ENCODE measurements at places on chromosomes 2 and 18.

DNA sequence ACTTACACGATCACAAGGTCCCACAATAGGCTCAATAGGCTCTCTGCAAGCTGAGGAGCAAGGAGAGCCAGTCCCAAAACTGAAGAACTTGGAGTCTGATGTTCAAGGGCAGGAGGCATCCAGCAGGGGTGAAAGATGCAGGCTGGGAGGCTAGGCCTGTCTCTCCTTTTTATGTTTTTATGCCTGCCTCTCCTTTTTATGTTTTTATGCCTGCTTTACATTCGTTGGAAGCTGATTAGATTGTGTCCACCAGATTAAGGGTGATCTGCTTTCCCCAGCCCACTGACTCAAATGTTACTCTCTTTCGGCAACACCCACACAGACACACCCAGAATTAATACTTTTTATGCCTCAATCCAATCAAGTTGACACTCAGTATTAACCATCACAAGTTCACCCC, 9.9 kb upstream of the GYPC start:
- DNase-seq: no peak

DNA sequence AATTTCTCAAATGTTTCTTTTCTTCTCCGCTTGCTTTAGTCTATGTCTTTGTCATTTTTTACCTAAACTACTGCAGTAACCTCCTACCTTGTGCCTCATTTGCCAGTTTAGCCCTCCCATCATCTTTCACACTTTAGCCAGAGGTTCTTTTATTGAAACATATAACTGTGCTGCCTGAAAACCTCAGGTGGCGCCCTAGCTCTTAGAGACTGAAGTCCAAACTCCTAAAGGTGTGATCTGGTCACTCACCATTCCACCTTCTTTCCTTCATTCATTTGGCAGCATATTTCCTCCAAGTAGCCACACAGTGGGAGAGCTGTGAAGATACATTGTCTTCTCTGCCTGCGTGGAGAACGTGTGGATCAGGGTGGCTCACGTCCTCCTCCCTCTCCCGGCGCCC, 98.2 kb upstream of the MAPRE2 start:
- no peak for DNase-seq

GRCh38 chr2:8137801-8138200, 544.1 kb upstream of the ID2 start:
- no peak for DNase-seq

- no peak for DNase-seq
Measured at GRCh38 chr2:119771331-119771730, 11.6 kb downstream of the PTPN4 start.

- no peak for DNase-seq
Measured at GRCh38 chr2:198968545-198968944, 489.2 kb downstream of the SATB2 start.

DNA sequence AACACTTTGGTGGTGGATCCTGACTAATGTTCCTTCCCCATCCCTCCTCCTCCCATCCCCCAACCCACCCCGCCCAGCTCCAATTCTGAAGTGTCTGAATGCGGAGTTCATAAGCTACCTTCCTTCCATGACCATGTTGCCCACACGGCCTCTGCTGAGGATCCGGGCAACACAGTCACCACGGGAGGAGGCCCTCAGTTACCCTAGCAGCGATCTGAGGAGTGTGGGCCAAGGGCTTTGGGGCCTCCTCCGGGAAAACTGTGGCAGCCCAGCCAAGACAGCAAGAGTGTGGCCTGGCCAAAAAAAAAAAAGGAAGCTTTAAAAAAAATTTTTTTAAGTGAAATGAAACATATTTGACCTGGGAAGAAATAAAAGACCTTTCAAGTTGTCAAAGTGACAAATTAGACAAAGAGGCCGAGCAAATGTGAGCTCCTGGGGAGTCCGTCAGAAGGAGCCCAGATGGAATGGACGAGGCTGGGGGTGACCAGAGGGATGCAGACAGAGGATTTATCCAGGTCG, 169.0 kb upstream of the PKDCC start:
- no peak for DNase-seq

- no peak for DNase-seq
Measured at GRCh38 chr2:32701806-32702205, 74.0 kb downstream of the TTC27 start.

DNA sequence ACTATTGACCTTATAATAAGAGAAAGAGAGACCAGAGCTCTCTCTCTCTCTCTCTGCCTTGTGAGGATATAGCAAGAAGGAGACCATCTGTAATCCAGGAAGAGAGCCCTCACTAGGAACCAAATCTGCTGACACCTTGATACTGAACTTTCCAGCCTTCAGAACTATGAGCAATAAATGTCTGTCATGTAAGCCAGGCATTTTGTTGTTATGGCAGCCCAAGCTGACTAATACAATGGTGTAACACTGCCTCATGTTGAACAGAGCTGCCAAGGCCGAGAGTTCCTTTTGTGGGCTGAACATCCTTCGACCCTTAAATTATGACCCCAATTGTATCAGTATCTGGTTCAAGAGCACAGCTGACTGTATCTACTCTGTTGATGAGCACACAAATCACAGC, 108.0 kb downstream of the LRRC30 start:
- no peak for DNase-seq

DNA sequence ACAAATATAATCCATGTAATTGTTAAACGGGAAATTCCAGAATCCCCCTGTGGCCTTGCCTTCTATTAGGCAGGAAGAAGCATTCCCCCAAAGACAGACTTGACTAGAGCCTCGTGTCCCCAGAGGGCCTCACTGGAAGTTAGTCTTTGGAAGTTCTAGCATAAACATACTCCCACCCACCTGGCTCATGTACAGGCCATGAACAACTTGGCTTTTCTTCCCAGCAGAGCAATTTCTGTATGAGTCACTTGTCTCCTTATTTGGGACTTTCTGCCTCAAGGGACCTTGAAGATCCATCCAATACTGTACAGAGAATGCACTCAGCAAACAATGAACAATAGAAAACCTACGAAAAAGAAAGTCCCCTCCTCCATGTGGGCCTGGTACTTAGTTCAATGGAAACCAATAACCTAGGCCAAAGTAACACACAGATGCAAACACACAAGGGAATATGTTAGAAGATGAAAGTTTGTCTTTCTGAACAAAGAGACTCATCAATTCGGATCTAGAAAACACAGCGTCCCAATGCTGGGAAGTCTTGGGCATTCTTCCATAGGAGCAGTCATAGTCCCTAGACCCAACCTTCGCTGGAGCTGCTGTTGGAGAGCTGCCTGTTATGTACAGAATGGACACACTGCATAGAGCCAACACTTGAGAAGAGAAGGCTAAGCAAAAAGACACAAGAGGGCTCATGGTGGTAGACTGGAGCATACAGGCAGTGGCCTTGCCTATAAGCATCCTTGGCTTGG, 303.5 kb downstream of the HRH4 start:
- DNase-seq: no peak

GRCh38 chr2:12728221-12728777, 11.6 kb downstream of the TRIB2 start:
- peak; percentile 25 for DNase-seq

DNA sequence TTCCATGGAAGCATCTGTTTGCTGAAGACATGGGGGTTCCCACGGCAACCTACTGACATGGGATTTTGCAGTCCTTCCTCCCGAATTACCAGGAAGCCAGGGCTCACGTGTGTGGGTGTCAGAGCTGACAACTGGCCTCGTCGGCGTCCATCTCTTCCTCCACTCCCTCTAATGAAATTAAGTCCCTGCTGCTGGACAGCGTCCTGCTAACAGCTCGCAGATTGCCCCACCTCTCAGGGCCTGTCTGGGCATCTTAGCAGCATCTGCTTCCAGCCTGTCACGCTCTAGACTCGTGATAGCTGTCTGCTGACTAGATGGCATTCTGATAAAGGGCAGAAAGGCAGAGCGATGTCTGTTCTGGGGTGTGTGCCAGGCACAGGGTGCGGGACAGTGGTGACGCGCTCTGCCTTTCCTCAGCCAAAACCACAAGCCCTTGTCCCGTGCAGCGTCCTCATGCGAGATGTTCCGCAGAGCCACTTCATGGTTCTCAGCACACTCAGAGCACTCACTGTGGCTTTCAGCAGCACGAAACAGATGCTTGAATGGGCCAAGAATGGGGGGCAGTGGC, 161.1 kb downstream of the ARL4C start:
- peak; percentile 31 for DNase-seq

DNA sequence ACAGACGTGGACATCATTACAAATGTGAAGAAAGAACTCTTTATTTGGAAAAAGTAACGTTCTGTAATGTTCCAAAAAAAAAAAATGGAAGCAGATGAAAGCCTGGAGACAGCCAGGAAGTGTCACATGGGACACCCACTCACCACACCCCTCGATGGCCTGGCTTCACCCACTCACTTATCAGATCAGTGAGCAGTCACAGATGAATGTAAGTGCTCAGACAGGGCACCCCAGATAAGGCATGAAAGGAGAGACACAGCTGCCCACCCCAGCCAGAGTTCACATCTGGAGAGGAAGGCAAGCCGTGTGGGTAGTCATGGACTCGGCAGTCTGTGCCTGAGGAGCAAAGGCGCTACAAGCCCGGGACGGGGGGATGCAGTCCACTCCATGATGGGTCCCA, 105.2 kb downstream of the SEPTIN10 start:
- DNase-seq: no peak

DNA sequence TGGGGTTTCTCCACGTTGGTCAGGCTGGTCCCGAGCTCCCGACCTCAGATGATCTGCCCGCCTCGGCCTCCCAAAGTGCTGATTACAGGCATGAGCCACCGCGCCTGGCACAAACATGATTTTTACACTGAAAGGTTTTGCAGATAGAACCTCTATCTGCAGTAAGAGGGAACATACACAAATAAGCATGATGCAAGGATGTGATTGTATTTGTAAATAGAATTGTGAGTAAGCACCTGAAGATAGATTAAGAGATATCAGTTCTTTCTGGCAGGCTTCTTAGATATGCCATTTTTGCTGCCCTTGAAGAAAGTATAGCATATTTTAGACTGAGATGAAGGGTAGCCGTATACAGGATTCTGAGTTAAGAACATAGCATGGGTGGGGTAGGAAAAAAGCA, 3.6 kb downstream of the COMMD1 start:
- DNase-seq: no peak

DNA sequence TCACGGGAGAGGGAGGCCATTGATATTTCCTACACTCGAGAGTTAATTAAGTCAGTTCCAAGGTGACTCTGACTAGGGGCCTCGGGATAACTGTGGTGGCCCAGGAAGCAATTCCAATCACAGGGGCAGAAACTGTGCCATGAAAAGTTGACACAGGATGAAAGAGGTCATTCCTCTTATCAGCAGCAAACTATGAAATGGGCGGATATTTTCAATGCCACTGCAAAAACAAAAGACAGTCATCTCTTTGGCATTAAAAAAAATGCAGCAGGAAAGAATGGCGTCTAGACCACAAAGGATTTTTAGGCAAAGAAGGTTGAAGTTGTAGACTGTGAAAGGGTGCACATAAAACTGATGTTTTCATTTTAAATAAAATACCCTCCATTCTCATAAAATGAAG, 50.0 kb downstream of the TGIF1 start:
- DNase-seq: no peak

- no peak for DNase-seq
Measured at GRCh38 chr2:42153944-42154581, 15.1 kb upstream of the EML4 start.

DNA sequence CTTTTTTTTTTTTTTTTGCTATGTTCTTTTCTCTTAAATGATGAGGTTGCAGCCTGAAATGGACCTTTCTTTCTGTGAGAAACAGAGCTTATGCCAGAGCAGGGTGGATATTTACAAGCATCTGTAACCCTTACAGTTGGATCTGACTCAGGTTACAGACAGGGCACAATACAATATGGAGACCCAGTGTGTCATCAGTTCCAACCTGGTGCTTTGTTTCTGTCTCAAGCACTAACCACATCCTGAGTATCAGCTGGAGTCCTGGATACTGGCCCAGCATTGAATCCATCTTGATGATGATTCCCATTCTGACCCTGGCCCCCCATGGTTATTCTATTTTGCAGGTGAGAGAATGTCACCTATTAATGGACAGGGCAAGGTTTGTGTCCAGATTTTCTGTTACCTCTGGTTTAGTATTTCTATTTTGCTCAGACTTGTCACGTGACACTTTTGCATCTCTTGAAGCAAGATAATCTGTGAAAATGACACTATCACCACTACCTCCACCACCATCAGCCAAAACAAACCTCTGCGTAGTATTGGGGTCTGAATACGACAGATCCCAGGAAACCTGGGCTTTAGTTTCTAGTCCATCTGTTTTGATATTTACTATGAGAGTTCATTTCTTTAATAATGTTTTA, 174.0 kb downstream of the CCDC85A start:
- no peak for DNase-seq

DNA sequence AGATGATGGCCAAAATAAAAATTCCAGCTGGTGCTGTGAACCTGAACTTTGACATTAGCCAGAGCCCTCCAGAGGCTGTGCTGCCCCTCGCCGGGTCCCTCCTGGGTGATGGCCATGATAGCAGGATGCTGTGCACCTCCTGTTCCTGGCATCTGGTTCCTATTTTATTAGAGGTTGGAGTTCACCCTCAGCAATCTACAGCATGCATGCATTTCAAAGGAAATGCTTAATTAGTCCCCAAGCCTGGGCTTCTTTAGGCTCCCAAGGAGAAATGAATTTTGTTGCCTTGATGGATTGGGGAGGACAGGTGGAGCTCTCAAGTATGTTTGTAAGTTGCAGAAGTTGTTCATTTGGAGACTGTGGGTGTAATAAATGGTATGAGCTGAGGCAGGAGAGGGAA, 166.9 kb downstream of the GLI2 start:
- DNase-seq: no peak

DNA sequence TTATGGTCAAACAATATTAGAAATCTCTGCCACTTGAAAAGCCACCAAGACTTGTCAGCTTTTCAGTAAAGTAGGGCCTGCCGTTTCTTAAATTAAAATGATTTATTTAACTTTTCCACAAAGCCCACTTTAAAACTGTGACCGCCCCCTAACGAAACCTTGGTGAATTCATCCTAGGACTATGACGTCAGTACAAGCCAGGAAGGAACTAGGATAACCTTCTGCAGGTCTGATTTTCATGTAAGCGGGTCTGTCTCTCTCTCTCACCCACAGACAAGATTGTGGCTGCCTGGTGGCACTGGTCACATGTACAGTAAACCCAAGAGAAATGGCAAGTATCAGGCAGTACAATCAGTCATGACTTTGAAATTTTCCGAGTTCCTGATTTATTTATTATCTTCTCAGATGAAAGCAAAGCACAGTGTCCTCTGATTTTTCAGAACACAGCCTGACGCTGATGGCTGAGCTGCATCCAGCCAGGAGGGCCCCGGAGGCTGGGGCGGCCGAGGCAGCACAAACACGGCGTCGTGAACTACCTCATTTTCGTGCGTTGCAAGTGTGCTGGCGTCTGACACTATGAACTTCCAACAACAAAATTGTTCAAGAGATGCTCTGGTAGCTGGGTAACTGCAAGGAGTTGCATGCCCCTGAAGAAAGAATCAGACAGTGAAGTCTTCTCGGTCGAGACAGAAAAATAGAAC, 18.9 kb downstream of the SALL3 start:
- DNase-seq: no peak

- DNase-seq: no peak
Measured at GRCh38 chr2:216635171-216635570, 2.0 kb downstream of the IGFBP2 start.

Data from SHP77 (cell line).